ENCODE measurements at places on chromosomes 1 and 21.

DNA sequence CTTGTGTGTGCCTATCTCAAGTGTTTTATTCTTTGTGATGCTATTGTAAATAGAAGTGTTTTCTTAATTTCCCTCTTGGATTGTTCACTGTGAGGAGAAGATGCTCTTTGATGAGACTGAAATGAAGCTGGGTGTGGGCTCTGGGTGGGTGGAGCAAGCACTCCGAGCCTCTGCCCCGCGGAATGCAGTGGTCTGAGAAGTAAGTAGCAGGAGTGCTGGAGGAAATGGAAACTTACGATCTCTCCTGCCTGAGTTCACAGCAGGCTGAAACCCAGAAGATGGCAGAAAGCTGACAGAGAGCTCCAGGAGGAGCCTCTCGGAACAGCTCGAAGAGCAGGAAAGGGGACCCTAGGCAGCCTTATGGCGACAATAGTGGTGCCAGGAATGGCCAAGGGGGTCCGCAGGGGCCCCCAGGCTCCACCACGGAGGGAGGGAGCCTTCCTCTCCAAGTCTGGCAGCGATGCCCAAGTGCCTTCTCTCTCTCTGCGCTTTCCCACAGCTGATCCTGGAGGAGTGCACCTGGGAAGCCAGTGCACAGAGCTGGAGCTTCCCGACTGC is 126.8 kb upstream of the COL6A1 start:
- DNase-seq: peak; percentile 6

DNA sequence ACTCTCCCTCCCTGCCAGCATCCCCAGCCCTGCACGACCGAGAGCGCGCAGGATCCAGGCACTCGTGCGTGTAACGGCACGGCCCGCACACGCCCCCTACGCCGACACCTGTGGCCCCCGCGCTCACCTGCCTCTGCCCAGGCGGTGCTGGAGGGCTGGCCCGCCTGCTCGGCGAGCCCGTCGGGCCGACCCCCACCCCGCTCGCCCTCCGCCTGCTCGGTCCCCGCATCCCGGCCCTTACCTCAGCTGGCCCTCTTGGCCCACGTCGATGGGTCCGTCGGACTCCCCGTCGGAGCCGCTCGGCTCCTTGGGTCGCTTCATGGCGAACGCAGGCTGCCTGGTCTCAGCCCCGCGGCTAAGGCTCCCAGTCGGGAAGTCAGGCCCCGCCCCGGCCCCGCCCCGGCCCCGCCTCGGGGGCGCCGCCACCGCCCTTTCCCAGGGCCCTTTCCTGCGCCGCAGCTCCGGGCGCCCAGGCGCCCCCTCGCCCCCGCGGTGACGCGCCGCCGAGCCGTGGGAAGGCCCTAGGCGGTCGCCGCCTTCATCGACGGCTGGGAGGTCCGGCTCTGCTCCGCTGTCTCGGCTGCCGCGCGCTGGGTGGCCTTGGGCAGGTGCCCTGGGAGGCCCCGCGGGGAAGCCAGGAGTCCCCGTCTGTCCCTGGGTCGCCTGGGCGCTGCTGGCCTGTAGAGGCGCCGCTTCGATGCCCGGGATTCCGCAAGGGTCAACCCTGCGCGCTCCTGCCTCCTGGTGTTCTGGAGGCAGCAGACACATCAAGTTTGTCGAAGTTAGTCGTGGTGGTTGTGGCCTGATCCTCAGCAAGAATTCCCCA is at the start of gene HEYL:
HEYL (minus strand) TSS at position 339 of the 826 bp plus-strand sequence; CDS start at position 321, 18 bp downstream.
- peak; percentile 86 for DNase-seq

DNA sequence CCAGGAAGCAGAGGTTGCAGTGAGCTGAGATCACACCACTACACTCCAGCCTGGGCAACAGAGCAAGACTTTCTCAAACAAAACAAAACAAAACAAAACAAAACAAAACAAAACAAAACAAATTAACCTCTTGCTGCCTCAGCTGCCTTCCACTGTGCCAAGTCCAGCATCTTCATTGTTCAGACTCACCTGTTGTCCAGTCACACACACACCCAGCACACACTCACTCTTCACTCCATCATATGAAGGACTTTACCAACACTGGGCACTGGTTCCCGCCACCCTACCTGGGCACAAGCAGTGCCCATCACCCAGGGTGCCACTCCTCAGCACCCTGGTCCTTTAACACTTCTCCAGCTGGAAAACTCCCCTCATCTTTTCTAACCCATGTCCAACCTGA is 14.6 kb downstream of the PYCR2 start:
- no peak for DNase-seq

GRCh38 chr1:45862008-45862407 is 58.6 kb downstream of the MAST2 start:
- DNase-seq: no peak

GRCh38 chr1:29195881-29196291 is 14.2 kb upstream of the SRSF4 start:
- no peak for DNase-seq

- no peak for DNase-seq
Measured at GRCh38 chr1:23483321-23484252, at the start of gene ASAP3. ASAP3 (minus strand) TSS chr1:23484179; CDS start chr1:23484133, 46 bp downstream.

GRCh38 chr1:192418552-192419285 is 101.9 kb downstream of the RGS21 start:
- DNase-seq: no peak

DNA sequence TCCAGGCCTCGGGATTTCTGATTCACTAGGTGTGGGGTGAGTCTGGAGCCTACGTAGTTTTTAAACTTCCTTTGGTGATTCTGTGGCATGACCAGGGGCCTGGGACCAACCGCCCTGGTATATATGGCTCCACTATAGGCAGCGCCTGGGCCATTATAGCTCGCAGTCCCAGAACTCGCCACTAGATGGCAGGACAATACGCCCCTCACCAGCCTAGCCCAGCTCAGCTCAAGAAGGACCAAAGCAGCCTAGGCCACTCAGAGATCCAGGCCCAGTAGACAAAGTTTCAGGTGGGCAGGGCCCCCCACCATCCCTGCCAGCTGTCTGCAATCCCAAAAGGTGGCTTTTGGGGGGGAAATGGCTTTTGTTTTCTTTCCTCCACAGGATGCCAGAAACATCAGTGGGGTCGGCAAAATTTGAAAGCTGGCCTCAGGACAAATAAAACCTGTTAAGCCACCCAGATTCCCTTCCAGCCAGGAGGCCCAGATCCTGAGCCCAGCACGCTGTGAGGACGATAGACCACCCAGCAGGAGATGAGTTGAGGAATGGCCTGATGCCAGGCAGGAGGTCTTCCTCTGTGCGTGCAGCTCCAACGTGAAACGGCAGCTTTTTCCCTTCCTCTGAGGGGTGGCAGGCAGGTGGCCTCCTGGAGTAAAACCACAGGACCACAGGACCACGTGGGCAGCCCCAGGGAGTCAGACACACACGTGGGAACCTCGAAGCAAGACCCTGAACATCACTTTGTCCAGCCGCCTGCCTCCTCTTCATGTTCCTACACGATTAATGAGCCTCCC is 24.8 kb upstream of the TMEM51 start:
- peak; percentile 84 for DNase-seq

- no peak for DNase-seq
Measured at GRCh38 chr1:239922778-239923522, 168.7 kb upstream of the FMN2 start.

Measured in activated T-cell treated with anti-CD3 and anti-CD28 coated beads, Interleukin-2, amount 50 U/mL, for 24 hours (primary cell).